ENCODE measurements at places on chromosomes 13 and 19.

DNA sequence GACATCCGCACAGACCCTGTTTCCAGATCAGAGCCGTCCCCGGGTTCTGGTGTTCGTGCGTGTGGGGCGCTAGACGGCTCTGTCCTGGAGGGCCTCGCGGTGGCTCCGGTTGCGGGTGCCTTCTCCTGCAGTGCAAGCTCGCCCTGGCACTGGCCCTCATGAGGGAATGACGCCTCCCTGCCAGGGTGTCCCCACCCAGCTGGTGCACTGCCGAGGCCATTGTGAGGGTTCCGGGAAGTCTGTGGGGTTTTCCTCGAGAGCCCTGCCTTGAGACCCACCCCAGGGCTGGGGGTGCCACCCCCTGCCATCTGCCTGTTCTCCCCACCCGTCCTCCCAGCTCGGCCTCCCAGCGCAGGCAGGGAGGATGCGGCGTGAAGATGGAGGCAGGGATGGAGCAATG, 19.2 kb upstream of the GNA15 start:
- DNase-seq, result no peak

- DNase-seq, result no peak
These were observed 138.1 kb downstream of the PTPRS start for GRCh38 chr19:5202553-5202952.

GRCh38 chr19:1223018-1223855, 14.6 kb downstream of the CBARP start:
- no peak for DNase-seq

DNA sequence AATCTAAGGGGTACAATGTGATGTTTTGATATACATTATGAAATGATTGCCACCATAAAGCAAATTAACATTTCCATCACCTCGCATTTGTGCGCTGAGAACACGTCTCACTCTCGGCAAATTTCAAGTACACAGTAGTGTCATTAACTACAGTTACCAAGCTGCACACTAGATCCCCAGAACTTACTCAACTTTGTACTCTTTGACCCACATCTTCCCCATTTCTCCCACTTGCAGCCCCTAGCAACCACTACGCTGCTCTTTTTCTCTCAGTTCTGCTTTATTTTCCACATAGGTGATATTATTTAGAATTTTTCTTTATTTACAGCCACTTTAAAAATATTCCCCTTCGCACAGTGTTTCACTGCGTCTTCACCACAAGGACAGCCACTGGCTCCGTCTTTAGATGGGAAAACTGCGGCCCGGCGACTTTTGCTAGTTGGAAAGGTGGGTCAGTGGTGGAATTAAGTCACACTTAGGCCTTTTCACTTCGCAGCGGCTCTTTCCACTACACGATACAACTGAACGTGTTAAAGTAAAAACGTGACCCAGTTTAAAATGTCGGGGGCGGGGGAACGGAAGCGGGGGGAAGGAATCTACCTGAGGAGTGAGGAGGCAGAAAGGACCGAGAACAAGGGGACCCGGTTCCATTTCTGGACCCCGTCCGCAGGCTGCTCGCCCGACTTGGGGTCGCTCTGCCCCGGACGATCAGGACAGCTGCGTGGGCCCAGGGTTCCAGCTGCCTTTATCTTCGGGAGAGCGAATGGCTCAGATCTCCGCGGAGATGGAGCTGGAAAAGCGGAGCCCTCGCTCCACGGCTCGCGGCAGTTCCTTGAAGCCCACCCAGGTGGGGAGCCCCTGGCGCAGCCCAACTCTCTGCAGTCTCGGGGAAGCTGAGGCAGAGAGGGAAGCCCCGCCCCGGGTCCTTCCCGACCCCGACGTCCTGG, 486.1 kb downstream of the UQCRFS1 start:
- no peak for DNase-seq

DNA sequence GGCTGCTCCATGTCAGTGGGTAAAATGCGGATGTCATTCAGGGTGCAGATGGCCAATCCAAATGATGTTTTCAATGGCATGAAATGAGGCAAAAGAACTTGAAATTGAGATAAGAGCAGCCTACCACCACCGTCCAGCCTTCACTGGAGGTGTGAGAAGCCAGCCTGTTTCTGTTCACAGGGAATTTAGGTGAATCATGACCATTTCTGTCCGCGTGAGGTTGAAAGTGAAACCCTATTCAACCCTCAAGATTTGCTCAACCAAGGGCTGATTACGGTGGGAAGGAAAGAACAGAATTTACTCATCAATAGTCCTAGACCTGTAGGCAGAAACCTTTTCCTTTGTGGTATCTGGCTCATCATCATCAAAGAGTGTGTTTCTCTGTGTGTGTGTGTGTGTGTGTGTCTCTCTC, 370.7 kb downstream of the COG6 start:
- DNase-seq, result peak; percentile 65

DNA sequence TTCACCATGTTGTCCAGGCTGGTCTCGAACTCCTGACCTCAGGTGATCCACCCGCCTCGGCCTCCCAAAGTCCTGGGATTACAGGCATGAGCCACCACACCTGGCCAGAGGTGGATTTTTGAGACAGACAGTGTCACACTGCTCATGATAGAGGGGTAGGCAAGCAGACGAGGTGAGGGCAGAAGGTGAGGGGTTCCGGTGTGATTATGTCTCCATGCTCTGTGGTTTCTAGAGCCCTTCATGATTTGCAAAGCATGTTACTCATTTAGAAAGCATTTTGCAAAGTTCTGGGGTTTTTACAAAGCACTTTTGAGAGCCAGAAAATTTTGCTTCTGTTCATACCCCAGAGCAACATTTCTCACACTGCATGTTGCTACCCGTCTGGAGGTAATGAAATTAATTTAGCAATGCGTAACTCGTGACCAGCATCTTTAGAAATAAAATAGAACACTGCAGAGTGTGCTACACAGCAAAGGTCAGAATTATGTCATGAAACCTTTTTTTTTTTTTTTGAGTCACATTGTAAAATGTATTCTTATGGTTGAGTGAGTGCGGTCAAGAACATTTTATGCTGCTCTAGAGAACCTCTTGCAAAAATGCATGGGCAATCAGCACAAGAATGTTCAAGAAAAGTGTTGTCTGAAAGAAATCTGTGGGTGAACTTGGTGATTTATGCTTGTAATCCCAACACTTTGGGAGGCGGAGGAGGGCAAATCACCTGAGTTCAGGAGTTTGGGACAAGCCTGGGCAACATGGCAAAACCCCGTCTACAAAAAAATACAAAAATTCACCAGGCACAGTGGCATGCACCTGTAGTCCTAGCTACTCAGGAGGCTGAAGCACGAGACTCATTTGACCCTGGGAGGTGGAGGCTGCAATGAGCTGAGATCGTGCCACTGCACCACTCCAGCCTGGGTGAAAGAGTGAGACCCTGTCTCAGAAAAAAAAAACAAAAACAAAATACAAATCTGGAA, 58.0 kb downstream of the MAP4K1 start:
- peak; percentile 61 for DNase-seq

DNA sequence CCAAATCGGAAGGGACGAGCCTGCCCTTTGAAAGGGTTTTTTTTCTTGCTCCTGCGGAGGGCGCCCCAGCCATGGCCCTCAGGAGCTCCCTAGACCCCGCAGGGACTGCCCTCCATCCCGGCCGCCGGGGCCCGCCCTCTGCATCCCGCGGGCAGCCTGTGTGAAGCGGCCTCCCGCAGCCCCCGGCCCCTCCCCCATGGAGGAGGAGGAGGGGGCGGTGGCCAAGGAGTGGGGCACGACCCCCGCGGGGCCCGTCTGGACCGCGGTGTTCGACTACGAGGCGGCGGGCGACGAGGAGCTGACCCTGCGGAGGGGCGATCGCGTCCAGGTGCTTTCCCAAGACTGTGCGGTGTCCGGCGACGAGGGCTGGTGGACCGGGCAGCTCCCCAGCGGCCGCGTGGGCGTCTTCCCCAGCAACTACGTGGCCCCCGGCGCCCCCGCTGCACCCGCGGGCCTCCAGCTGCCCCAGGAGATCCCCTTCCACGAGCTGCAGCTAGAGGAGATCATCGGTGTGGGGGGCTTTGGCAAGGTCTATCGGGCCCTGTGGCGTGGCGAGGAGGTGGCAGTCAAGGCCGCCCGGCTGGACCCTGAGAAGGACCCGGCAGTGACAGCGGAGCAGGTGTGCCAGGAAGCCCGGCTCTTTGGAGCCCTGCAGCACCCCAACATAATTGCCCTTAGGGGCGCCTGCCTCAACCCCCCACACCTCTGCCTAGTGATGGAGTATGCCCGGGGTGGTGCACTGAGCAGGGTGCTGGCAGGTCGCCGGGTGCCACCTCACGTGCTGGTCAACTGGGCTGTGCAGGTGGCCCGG, 815 bp downstream of the MAP3K10 start:
- no peak for DNase-seq

DNA sequence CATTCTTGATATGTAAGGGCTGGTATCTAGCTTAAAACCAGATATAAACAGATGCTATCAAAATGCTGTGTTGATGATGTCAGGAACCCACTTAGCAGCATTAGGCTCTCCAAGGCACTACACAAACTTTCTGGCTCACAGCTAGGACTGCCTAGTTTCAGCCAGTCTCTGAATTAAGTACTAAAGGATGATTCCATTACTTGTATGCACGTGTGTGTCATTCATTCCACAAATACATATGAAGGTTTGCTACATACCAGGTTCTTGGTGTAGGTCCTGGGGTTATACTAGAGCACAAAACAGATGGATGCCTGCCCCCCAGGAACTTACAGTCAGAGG, 151.5 kb downstream of the RGCC start:
- DNase-seq, result no peak

DNA sequence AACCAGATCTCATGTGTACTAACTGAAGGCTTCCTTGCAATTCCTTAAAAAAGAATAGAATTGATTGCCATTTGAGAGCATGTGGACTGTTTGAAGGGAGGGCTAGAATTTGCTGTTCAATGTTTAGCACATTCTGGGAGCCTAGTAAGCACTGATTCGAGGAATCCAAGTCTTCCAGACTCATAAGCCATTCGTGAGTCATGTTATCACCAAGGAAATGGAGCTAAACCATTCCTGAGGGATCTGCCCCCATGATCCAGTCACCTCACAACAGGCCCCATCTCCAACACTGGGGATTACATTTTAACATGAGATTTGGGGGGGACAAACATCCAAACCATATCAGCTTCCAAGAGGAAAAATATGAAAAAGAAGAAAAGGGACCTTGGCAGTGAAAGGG, 276.4 kb downstream of the KCNRG start:
- no peak for DNase-seq

DNA sequence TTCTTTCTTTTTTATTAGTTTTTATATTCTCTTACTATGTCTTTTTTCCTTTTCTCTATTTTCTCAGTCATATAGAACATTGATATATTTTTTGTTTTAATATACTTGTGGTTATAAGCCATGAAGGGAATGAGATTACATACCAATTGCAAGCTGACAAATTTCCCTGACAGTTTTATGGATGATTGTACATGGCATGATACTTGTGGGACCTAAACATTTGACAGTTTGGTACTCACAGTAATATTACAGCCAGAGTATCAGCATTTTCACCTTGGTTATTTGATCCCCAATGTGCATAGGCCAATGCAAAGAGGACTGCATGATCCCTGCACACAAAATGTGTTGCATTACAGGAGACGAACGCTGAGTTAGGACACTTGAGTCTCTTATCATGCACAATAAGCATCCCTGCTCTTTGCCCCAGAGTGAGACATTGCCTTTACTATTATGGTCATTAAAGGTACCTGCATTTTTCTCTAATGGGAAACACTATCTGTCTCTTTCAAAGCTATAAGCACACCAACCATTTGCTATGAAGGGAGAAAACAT, 713.4 kb upstream of the PCDH20 start:
- no peak for DNase-seq

GRCh38 chr19:3708207-3708931, at the start of gene TJP3:
TJP3 (plus strand) TSS chr19:3708384; CDS start chr19:3728433, 20,049 bp downstream.
- DNase-seq, result no peak

GRCh38 chr13:108269601-108270328, at the start of gene TNFSF13B:
TNFSF13B (plus strand) TSS chr13:108269718; CDS start chr13:108269896, 178 bp downstream.
- peak; percentile 26 for DNase-seq

DNA sequence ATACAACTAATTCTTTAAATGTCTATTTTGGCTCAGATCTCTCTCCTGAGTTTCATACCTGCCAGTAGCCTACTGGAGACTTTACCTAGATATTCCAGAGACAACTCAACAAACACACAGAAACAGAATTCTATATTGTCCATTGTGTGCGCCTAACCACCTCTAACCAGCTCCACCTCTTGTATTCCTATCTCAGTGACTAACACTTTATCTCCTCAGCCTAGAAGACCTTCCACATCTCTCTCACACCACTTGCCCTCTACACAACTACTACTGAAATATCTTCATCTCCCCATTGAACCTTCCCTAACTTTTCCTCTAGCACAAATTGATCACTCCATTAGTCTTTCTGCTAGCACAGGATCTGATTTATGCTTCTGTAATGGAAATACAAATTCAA, 6.7 kb downstream of the VWA8 start:
- DNase-seq, result no peak

GRCh38 chr13:28851422-28851821, 31.3 kb downstream of the MTUS2 start:
- DNase-seq, result no peak

GRCh38 chr13:47317356-47317755, 420.5 kb upstream of the HTR2A start:
- DNase-seq, result no peak

- peak; percentile 14 for DNase-seq
These were observed 28.3 kb upstream of the GARRE1 start for GRCh38 chr19:34226036-34226435.

DNA sequence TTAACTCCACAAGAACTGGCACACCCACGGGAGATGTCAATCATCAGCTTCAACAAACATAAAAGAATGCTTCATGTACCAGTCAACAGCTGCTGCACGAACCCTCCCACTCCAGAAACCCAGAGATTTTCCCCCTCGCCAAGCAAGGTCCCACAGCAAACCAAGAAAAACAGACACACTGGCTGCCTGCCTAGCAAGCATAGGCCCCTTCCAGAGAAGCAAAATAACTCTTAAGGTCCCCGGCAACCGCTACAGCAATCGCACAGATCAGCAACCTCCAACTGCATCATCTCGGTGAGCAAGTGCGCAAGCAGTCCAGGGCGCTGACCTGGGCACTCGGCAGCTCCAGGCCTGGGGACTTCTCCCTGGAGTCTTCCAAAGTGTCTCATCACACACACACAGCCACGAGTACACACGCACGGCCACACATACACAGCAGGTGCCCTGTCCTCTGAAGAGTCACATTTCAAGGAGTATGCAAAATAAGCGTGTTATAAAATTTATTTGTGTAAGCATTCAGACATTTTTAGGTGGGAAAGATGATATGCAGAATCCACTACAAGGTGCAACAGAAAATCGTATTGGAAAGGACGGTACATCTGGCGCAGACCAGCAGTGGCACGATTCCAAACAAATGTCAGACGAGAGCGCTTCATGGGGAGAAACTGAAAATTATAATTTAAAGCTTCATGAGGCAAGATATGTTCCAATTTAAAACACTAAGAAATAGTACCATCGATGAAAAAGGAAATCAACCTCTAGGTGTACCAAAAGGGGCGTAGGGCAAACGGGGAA, 125.0 kb downstream of the STK24 start:
- no peak for DNase-seq

- no peak for DNase-seq
These were observed 66.4 kb upstream of the SERP2 start for GRCh38 chr13:44307255-44307654.

DNA sequence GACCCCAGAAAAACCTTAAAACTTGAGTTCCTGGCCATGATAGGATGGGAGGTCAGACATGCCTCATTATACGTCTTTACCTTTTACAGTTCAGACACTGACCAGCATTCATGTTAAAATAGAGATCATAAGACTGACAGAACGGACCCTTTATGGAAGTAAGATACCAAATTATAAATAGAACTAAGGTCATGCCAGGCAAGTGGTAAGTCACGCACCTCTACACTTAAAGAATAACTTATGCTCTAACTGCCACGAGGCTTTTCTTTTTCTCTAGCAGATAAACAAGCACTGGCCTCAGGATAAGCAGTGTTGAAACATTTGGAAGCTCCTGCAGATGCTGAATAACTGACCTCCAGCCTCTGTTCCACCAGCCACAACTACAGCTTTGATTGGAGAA, 28.4 kb downstream of the GPR42 start:
- DNase-seq, result no peak
